ENCODE measurements at places on chromosomes 5 and 9. TPM values are rescaled to one million over a fixed set of nuclear protein-coding genes. Genes with fewer than 3 reads are reported as not detected.

EPB41L4A gene
- total RNA-seq = under 0.01 TPM

AGXT2 gene
- total RNA-seq = not detected

RNF224 gene
- not detected for total RNA-seq

DNA sequence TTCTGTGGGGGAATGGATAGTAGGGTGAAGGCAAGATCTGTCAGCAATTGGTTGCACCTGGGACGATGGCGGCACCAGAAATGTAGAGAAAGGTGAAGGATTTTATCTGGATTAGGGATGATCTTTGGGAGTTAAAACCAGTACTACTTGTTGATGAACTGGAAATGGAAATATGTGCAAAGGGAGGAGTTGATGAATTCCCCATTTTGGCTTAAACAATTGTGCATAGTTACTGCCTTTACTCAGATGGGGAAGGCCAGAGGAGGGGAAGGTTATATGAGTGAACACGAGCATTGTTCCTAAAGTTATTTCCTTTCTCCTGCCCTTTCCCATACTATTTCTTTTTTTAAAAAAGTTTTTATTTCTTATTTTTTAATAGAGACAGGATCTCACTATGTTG is 19.1 kb downstream of the NNT start:
- DNase-seq = no peak

- DNase-seq = no peak
Observed at GRCh38 chr5:87807783-87808182, 395.1 kb upstream of the CCNH start.

- peak; percentile 46 for DNase-seq
Observed at GRCh38 chr9:5364294-5365024, 24.8 kb upstream of the RLN1 start.

- no peak for DNase-seq
Observed at GRCh38 chr9:136257381-136258298, 12.0 kb upstream of the QSOX2 start.

- peak; percentile 57 for DNase-seq
Observed at GRCh38 chr5:55036477-55036876, 12.4 kb downstream of the GZMK start.

GRCh38 chr9:128459011-128459410 is 3.2 kb downstream of the ODF2 start:
- no peak for DNase-seq

DNA sequence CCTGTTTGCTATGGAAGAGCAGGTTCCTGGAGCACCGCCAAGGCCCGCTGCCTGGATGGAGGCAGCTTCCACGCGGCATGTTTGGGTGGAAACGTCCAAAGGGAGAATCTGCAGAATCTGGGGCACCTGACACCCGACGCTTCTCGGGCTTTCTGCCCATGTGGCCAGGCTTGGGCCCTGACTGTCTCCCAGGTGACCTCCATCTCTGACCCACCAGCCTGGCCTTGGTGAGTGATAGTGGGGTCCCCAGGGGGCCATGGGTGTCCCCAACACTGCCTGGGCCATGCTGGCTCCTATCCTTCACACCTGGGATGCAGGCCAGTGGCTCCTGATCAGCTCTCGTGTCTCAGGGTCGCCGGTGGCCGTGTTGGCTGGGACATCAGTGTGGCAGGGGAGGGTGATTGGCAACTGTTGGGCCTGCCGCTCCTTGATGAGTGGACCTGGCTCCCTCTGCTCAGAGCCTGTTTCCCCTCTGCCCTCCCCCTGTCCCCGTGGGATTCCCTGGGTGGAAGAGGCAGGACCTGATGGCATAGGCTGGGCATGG is 34.0 kb downstream of the GLT6D1 start:
- no peak for DNase-seq
